ENCODE measurements at places on chromosomes 6 and 20.

GRCh38 chr6:18478610-18479009, 91.5 kb downstream of the RNF144B start:
- no peak for DNase-seq

GRCh38 chr6:34049395-34050342, 96.2 kb downstream of the GRM4 start:
- no peak for DNase-seq

GRCh38 chr6:100593522-100593921, 128.8 kb upstream of the SIM1 start:
- DNase-seq: no peak

GRCh38 chr20:55704458-55704857, 300.9 kb downstream of the CBLN4 start:
- DNase-seq: no peak

DNA sequence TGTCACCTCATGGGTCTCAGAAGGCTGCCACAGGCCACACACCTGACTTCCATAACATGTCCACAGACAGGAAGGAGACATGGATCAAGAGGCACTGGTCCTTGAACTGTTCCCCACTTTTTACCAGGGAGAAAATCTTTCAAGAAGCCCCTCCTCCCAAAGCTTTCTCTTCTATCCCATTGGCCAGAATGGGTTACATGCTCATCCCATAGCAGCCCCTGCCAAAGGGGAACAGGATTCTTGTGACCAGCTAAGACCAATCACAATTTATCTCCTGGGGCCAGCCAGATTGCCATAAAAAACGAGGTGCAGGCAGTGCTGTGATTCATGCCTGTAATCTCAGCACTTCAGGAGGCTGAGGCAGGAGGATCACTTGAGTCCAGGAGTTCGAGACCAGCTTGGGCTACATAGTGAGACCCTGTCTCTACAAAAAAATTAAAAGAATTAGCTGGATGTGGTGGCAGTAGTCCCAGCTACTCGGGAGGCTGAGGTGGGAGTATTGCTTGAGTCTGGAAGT, 59.4 kb downstream of the TMEM242 start:
- DNase-seq: no peak

DNA sequence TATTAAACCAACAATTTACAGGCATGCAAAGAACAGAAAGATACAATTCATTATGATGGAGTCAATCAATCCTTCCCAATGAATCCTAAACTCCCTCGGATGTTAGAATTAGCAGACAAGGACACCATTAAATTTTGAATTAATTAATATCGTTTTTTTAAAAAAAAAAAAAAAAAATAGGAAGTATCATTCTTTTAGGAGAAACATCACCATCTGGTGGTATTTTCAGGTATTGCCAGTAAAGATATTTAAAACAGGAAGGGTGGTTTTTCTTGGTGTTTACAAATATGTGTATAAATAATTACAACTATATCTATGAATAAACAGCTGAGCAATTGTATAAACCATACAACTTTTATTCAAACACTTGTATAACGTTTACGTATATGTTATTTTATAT, 564.4 kb downstream of the HAO1 start:
- DNase-seq: no peak

DNA sequence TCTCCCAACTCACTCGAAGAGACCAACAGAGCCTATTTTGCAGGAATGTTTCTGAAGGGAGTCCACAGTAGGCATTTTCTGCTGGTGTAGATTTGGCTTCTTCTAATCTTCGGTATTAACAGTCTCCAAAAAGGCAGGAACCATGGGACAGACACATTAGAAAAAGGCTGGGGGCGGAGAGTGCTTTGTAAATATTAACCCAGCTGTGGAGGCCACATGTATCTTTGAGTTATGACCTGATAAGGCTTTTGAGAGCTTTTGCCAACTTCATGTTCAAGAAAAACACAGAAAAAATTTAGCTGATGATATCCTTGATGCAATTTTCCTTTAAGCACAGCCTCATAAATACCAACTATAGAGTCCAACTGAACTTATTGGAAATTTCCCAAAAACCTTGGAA, 119.4 kb upstream of the TSHZ2 start:
- DNase-seq: no peak

- DNase-seq: no peak
Observed at GRCh38 chr20:63273635-63274380, 1.2 kb downstream of the ARFGAP1 start.

DNA sequence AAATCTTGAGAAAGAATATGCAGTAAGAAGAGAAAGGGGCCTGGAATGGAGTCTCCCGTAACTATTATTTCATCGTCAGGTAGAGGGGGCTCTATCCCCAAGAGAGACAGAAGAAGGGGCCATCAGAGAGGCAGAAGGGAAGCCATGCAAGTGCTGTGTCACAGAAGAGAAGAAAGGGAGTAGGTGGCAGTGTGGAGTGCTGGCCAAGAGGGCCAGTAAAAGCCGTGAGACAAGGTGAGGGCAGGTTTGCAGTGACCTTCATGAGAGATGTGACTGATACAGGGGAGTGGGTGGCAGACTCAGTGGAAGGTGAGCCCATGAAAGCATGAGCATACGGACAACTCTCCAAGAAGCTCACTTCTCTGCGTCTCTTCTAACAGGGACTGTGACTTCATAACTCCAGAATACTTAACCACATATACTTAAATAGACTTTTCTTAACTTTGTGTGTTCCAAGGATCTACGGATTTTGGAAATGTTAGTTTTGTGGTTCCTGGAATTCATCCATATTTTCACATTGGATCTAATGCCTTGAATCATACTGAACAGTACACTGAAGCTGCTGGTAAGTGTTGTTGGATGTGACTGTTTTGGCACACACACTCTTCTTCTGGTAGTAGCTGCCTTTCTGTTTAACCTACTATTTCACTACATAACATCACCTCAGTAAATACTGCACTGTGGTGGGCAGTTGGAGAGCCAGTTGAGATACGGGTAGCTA, 15.6 kb downstream of the PM20D2 start:
- DNase-seq: no peak

- peak; percentile 77 for DNase-seq
Observed at GRCh38 chr6:110255211-110255750, 75.1 kb downstream of the CDC40 start.

DNA sequence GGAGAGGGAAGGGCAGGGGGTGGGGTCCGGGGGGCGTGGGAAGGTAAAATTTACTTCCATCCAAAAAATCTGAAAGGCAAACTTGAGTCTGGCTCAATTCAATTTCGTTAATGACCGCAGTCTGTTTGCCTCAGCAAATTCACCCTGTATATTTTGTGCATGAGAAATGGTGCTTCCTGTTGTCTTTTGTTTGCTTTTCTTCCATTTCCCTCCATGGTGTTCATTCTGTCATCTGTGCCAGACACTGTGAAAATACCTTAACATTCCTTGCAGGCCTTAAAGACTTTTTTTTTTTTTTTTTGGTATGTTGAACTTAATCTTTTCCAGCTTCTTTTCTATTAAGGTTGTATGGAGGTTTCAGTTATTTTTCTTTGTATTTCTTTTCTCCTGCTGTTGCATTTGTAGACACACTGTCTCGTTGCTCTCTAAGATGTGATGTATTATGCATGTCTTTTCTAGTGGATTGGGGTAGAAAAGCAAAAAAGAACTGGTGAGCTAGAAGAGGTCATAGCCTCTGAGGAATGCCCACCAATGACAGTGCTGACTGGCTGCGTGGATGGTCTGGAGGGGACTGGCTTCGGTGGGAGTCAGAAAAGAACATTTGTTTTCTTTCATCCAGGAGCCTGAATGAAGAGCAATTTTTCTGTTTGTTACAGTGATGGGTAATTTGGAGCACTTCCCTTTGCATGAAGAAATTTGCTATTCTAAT, 585.0 kb upstream of the MAP3K7 start:
- no peak for DNase-seq

GRCh38 chr20:23024701-23025100, 10.4 kb upstream of the SSTR4 start:
- no peak for DNase-seq

- DNase-seq: no peak
Observed at GRCh38 chr6:118134206-118134605, 227.1 kb downstream of the SLC35F1 start.

- no peak for DNase-seq
Observed at GRCh38 chr6:22526736-22527135, 42.6 kb upstream of the HDGFL1 start.

- DNase-seq: no peak
Observed at GRCh38 chr20:10381477-10381876, 52.5 kb downstream of the MKKS start.

GRCh38 chr20:46670585-46671584, 18.4 kb downstream of the TP53RK start:
- DNase-seq: no peak

- no peak for DNase-seq
Observed at GRCh38 chr6:28875191-28875747, 48.5 kb downstream of the TRIM27 start.

DNA sequence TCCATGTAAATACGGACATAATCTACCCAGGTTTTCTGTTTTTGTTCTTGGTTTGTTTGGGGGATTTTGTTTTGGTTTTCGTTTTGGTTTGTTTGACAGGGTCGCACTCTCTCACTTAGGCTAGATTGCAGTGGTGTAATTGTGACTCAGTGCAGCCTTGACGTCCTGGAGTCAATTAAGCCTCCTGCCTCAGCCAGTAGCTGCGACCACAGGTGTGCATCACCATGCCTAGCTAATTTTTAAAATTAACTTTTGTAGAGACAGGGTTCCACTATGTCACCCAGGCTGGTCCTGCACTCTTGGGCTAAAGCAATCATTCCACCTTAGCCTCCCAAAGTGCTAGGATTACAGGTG, 37.8 kb upstream of the EYA4 start:
- no peak for DNase-seq

- no peak for DNase-seq
Observed at GRCh38 chr6:19032591-19033295, 645.6 kb downstream of the RNF144B start.

- no peak for DNase-seq
Observed at GRCh38 chr6:15443119-15443830, 197.4 kb downstream of the JARID2 start.

DNA sequence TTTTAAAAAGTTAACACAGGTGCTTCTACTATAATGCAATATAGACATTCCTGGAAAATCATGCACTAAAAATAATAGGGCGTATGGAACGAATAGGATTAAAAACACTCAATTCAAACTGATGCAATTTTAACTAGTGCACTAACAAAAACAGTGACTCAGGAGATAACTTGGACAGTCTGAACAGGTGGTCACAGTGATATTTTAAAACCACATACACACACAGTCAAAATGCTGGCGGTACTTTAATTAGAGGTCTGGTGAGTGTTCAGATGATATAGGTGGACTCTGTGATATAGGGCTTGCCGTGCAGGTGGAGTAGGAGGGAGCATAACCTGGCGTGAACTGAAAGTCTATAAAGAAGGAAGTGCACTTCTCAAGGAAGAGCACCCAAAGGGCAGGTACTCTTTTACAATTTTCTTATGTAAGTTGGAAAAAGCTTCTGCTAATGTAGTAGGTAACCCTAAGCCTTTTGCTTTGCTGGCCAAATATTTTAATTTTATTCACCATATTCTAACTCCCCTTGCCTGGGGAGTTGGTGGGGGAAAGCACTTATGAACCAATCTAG, 41.9 kb upstream of the PLN start:
- no peak for DNase-seq

DNA sequence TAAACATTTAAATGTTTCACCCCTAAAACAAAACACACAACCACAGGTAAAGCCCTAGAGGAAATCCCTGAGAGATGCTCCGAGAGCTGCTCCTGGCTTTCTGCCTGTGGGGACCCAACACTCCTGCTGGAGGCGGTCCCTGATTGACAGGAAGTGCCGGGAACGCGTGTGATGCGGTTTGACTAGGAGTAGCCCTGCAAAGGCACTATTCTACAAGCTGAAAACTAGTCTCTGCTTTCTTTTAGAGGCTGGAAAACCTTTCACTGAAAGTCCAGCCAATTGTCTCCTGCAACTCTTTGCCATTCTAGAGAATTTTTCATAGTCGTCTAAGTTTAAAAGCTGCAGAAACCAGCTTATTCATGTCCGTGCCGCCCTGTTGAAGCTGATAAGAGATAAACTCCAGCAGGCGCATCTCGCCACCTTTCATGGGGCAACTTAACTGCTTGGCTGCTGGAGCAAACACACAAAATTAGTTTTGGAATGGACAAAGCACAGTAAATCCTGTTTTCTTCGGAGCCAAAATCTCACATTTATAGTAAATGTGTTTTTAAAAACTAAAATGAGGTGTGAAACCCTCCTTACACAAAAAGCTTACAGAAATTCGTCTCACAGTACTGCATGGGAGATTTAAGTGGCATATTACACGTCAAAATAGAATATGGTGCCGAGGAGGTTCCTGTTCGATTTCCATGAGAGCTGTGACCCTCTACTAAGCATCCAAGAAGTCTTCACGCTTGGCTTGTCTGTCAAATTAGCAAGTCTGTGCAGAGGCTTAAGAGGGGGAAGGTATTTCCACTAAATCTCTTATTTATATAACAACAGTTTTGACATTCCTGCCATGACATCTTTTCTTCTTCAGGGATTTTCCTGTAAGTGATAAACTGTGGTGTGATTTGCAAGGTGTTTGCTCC, 46.9 kb downstream of the DACT2 start:
- DNase-seq: no peak

- no peak for DNase-seq
Observed at GRCh38 chr20:32034581-32035425, 17.2 kb upstream of the HCK start.

- no peak for DNase-seq
Observed at GRCh38 chr6:122650403-122650802, 40.2 kb downstream of the PKIB start.

- DNase-seq: no peak
Observed at GRCh38 chr20:62117362-62117646, 5.0 kb upstream of the LSM14B start.

GRCh38 chr20:61435184-61435822, 183.2 kb downstream of the CDH4 start:
- no peak for DNase-seq

DNA sequence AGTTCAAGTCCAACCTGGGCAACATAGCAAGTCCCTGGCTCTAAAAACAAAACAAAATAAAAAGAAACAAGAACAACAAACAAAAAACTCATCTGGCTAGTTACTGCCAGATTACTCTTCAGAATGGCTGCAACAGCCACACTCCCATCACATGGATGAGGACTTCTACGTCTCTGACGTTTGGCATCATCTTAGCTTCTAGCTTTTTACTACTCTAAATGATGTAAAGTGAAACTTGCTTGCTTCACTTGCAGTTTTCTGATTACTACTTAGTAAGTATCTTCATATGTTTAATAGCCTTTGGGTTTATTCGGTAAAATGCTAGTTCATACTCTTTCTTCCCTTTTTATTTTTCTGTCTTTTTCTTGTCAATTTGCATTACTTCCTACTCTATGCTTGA, 161.1 kb upstream of the CARMIL1 start:
- no peak for DNase-seq

DNA sequence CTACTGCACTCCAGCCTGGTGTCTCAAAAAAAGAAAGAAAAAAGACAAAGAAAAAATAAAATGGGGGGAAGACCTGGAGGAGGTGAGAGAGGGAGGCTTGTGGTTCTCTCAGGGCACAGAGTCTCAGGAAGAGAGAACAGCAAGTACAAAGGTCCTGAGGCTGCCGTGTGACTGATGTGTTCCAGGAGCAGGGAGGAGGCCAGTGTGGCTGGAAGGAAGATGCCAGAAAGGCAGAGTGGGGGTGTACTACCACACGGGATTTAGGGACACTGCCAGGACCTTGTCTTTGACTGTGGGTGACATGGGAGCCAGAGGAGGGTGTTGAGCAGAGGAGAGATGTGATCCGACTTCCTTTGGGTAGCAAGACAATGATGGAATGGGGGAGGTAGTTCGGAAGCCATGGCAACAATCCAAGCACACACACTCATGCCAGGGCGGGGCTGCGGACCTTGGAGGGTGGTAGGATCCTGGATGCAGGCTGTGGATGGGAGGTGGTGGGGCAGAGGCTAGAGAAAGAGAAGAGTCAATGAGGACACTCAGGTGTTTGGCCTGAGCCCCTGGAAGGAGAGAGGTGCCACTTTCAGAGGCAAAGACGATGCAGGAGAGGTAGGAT, 136.4 kb upstream of the PTPN1 start:
- no peak for DNase-seq
